ENCODE measurements at places on chromosomes 4 and X. TPM values are rescaled to one million over a fixed set of nuclear protein-coding genes. Genes with fewer than 3 reads are reported as not detected.

DNA sequence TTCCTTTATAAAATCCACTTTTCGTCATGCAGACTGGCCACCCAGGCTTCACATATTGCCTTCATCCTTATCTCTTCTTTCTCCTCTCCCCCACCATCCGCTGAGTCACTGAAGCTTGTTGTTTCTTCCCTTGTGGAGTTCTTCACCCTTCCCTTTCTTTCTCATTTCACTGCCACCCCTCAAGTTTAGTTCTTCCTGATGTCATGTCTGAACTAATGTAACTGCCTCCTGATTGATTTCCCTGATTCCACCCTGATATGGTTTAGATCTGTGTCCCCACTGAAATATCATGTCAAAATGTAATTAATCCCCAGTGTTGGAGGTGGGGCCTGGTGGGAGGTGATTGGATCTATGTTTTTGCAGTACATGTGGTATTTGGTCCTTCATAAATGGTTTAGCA is 151.4 kb downstream of the CPEB2 start:
- no peak for DNase-seq

DNA sequence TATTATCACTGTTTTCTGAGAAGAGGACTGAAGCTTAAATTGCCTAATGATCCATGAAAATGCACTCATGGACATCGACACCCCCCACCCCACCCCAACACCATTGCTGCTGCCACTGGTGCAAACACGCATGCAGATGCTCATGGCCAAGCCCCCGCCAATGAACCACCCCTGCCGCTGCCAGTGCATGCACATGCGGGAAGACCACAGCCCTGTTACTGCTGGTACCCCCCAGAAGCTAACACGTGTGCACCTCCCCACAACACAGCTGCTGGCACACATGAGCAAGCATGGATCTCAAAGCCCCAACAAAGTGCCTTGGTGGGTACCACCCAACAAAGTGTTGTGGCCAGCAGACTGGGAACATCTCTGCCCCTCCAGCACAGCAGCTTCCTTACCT is 594.1 kb upstream of the FAT1 start:
- no peak for DNase-seq

TBX22 gene
- total RNA-seq = not detected

DNA sequence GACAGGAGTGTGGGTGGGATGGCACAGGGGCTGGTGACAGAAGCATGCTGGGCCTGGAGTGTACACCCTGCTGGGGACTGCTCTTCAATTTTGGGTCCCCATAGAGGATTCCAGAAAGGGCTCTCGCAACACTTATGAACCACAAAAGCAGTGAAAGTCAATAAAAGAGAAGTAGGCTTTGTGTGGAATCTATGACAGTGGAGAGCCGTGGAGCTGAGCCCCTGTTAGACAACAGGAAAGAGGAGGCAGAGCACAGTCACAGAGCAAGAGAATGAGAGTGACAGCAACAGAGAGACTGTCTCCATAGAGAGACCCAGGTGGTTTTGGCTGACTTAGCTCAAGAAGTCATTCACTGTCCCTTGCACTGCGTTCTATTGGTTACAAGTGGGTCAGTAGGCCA is 135.1 kb upstream of the ATP6AP2 start:
- no peak for DNase-seq

DNA sequence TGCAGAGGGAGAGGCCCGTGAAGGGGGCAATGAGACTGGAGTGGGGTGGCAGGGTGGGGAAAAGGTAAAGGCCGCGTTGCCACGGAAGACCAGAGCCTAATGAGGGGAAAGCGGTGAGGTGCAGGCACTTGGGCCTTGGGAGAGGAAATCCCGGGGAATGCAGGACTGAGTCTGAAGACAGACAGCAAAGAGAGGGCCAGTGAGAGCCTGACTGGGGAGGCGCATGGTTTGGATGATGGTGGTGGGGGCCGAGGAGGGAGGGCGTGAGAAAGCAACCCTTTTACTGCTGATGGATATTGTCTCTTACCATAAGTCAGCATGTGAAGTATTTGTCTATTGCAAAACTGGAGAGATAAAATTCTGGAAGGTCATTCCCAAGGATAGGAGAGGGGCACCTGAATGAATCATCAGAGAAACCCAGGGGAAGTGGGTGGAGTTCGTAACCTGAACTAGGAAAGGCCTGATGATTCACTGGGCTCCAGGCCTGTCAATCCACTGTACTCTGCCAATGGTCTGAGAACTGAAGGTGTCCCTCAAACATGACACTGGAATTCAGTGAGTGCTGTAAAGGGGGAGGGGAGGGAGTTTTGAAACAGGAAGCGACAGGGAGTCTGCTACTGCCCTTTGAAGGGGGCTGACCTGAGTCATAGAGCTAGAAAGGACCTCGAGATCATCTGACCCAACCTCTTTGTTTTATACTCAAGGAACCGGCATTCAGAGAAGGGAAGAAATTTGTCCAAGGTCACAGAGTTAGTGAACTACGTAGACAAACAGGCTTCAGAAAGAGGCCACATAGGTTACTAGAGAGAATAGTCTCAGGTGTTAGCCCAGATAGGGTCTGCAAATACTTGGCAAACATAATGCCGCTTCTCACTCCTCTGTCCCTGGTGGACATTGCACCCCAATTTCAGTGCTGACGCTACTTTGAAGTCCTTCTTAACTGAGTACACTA is 52.2 kb downstream of the NALF2 start:
- no peak for DNase-seq

DNA sequence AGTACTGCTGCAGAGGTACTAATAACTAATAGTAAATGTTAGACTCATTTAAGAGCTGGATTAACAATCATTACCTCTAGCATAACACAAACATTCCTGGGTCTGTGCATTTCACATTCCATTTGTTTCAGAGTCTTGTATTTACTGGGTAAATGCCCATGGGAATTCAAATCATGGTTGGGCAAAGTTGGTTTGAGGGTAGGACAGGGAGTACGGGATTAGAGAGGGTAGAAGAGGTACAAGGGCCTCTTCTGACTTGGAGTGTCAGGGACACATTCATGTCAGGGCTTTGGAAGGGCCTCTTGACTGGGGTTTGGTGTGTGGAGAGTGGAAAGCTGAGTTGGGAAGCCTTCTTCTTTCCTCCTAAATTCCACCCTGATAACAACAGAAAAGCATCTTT is 65.9 kb downstream of the WWC2 start:
- DNase-seq = no peak

FRMPD4 gene
- not detected for total RNA-seq

DNA sequence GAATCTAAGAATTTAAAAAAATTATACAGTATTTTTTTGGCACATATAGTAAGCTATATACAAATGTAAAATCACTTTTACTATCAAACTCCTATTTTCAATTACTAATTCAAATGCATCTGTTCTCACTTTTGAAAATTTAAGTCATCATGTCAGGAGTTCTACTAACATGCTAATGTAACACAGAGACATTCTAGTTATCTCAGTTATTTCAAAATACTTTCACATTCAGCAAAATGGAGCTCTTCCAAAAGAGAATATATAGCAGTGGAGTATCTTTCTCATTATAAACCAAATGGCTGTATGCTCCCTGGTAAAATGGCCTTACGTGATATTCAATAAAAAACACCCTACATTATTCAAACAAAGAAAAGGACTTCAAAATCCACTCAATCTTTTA is 42.3 kb downstream of the RFC1 start:
- no peak for DNase-seq

- DNase-seq = peak; percentile 88
Observed at GRCh38 chr4:53702334-53703266, 111.3 kb upstream of the LNX1 start.

DNA sequence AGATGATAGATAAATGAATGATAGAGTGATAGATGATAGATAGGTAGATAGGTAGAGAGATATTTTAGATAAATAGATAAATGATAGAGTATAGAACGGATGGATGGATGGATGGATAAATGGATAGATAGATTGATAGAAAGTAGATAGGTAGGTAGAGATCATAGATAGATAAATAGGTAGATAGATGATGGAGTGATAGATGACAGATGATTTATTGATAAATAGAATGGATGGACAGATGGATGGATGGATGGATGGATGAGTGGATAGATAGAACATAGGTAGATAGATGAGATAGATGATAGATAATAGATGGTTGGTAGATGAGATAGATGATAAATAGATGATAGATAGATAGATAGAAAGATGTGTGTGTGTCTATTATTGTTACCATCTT is 49.5 kb downstream of the ARSD start:
- DNase-seq = no peak

KLHL4 gene
- not detected for total RNA-seq

- no peak for DNase-seq
Observed at GRCh38 chr4:24468071-24468470, 116.3 kb downstream of the DHX15 start.

GRCh38 chr4:14299166-14299565 is 671.6 kb upstream of the BOD1L1 start:
- DNase-seq = no peak

DCAF4L1 gene
- total RNA-seq = 0.16 TPM

PDLIM3 gene
- total RNA-seq = not detected

DNA sequence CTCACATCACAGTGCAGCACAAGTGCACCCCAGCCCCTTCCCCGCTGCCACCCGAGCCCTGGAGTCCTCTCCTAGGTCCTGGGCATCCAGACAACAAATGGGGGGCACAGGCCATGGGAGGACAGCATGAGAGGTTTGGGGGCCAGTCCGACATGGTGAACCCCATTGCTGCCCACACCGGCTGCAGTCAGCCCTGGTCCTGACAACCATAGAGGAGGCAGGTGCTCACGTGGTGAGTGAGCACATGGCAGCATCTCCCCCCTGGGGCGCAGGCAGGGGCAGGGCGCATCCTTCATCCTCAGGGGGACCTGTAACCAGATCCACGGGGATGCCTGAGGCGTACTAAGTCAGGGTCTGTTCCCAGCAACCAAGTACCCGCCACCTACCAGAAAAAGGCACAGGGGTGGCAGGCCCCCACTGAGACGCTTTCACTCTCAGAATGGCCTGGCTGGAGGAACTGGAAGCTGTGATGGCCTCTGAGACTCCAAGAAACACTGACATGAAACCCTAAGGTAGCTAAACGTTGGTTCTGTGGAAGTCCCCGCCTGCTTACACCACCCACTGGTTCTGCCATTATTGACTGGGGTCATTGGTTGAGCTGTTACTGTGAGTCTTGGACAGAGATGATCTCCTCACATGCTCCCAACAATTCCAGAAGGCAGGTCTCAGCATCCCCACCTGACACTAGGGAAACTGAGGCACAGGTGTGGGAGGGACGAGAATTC is 6.5 kb downstream of the ZFYVE28 start:
- peak; percentile 52 for DNase-seq

- DNase-seq = peak; percentile 19
Observed at GRCh38 chr4:16079046-16079445, 4.8 kb downstream of the PROM1 start.

DNA sequence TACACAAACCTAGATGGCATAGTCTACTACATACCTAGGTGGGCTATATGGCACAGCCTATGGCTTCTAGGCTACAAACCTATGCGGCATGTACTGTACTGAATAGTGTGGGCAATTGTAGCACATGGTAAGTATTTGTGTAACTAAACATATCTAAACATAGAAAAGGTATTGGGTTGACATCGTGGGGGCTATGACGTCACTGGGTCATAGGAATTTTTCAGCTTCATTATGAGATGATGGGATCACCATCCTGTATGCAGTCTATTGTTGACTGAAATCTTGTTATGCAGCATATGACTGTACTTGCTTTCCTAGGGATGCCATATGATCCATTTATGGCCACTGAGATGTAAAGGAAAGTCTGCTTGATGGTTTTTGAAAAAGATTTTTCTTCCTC is 1.9 kb upstream of the EXOC1L start:
- no peak for DNase-seq

PDGFRA gene
- total RNA-seq = 0.40 TPM

MAGEE2 gene
- not detected for total RNA-seq

TMEM156 gene
- total RNA-seq = 18.4 TPM

PPARGC1A gene
- not detected for total RNA-seq

LUZP4 gene
- not detected for total RNA-seq

DNA sequence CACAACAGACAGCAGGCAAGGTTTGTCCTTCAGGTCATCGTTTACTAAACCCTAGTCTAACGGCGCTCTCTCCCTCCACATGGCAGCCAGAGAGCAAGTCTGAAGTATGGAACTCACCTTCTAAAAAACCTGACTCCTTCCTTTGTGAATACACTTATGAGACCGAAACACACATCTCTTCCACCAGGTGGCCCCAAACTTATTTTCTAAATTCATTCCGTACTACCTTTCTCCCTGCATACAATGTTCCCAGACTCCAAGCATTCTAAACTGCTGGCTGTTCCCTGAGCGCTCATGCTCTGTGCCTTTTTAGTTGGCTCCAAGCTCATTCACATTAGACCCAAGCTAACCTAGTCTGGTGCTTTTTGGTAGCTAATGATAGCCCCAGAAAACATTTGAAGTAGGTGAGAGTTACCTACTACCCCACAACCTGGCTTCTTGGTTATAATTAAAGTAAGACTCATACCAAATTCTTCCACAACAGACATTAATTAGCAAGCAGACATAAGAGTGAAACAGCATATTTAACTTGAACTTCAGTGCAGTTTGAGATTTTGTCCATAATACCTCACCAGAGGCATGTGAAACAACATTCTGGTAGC is 67.6 kb upstream of the DCLK2 start:
- DNase-seq = no peak

- DNase-seq = no peak
Observed at GRCh38 chr4:108107729-108108382, 60.9 kb downstream of the LEF1 start.

- DNase-seq = no peak
Observed at GRCh38 chr4:169337510-169337909, 66.8 kb upstream of the SH3RF1 start.

MUC7 gene
- not detected for total RNA-seq

NMU gene
- 0.40 TPM for total RNA-seq

DNA sequence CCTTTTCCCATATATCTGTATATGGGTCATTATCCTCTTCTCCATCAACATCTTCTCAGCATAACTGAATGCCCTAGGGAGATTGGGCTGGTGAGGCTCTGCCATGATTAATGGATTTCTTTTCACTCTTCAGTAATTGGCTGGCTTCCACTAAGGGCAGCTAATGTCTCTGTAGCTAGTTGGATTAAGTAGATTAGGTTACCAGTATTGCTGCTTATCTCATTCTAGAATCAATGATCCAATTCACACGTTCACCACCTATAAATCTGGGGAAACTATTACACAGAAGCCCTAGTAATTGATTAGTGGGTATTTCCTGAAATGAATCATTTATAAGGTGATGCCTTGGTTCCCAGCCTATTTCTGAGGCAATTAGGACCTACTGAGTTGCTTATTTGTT is 94.8 kb downstream of the KDR start:
- DNase-seq = no peak

- DNase-seq = no peak
Observed at GRCh38 chrX:126557151-126557550, 4.5 kb upstream of the DCAF12L1 start.

PPP1R2C gene
- not detected for total RNA-seq

KLB gene
- total RNA-seq = 0.08 TPM

RPS6KA3 gene
- 20.9 TPM for total RNA-seq

GRCh38 chrX:67693928-67694327 is 150.1 kb downstream of the AR start:
- DNase-seq = no peak

DNA sequence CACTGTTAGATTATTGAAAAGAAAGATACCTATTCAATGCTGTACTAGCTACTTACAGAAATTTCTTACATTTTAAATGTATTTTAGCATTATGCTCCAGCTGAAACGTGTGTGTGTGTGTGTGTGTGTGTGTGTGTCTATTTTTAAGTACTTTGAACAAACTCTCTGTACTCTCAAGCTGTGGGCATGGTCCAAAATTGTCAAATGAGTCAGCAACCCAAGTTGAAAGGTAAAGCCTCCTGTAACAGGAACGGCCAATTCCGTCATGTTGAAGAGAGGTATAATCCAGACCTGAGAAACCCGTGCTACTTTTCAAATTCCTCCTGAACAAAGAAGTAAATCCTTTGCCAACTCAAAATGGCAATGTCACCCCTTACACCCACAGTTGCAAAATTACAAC is 20.5 kb downstream of the MAOB start:
- no peak for DNase-seq
